ENCODE measurements at places on chromosomes 2 and 18.

- DNase-seq: no peak
These were observed 17.7 kb downstream of the SPIRE1 start for GRCh38 chr18:12639990-12640880.

DNA sequence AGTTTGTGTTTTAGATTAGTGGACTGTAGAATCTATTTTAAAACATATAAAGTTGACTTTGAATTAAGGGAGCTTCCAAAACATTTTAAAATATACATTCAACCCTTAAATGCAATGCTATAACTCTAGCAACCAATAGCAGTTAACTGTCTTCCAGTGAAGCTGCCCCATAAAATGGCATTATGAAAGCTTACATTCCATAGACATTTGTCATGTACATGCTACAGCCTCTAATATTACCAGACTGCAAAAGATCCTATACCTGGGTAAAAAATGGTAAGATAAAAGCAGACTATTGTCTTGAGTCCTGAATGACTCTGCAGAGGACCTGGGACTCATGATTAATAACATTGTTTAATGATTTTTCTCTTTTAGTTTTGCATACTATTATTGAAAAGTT lies 489.4 kb downstream of the LRP1B start:
- no peak for DNase-seq

DNA sequence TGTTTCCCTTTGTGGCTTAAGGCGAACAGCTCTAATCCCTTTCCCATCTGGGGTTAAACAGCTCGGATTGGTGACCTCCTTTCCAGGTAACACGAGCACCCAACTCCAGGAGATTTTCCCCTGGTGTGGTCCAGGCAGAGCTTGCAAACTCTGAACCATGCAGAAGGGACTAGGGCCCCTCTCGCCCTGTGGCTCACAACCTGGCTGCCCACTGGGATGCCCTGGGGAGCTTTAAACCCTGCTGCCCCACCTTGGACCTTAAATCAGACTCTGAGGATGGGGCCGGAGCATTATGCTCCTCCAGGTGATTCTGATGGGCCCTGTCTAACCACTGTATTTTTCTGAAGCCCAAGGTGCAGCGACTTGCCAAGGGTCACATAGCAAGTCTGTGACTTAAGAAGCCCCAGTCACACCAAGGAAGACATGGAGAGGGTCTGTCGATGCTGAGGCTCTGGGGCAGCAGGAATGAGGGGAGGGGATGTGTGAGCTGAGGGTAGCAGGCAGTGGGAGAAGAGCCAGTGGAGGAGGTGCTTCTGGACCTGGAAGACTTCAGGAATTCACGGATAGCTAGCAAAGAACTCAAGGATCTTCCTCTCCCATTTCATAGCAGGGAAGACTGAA lies 5.9 kb downstream of the ARID5A start:
- no peak for DNase-seq

GRCh38 chr2:151780938-151781337 lies 46.7 kb upstream of the NEB start:
- DNase-seq: no peak
